ENCODE measurements at places on chromosomes 7 and 10. TPM values are rescaled to one million over a fixed set of nuclear protein-coding genes. Genes with fewer than 3 reads are reported as not detected.

GRCh38 chr10:50575477-50576244 is 48.1 kb downstream of the SGMS1 start:
- H3K4me3 ChIP-seq = no peak overlapping the region
- H3K36me3 ChIP-seq = peaks cover 3% of the 10 kb centered on the region
- no peak overlapping the region for H3K27ac ChIP-seq
- no peak for DNase-seq
- H3K27me3 ChIP-seq = no peaks in the 10 kb centered on the region

- peaks cover 13% of the 10 kb centered on the region for H3K4me1 ChIP-seq
- H3K36me3 ChIP-seq = no peaks in the 10 kb centered on the region
- H3K27ac ChIP-seq = peak overlapping the region; percentile 83
- H3K27me3 ChIP-seq = peaks cover 37% of the 10 kb centered on the region
- H3K4me3 ChIP-seq = peak overlapping the region; percentile 86
Measured at GRCh38 chr7:87474533-87475358, 734 bp downstream of the ABCB4 start.

TMEM236 gene
- 11.6 TPM for total RNA-seq

GRCh38 chr7:113519472-113519871 is 399.3 kb downstream of the PPP1R3A start:
- no peak overlapping the region for H3K27ac ChIP-seq
- no peak for DNase-seq
- no peaks in the 10 kb centered on the region for H3K4me1 ChIP-seq
- H3K36me3 ChIP-seq = no peaks in the 10 kb centered on the region

TRPV5 gene
- not detected for total RNA-seq

DNA sequence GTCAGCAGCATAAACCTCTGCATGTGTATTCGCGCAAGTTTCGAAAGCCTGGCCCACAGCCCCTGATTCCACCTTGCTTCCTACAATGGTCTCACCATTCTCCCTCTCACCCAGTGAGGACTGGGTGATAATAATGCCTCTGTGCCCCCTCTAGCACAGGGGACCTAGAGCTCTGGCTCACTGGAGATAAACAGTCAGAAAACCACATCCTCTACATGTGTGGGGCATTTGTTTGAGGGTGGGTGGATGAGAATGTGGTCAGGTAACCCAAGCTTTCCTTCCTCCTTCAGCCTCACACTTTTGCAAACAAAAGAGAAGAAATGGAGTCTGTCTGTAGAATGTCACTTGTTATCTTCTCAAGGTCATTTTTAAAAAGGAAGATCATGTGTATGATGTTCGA is 373.5 kb downstream of the KCNMA1 start:
- peaks cover 12% of the 10 kb centered on the region for H3K4me1 ChIP-seq
- no peak overlapping the region for H3K27ac ChIP-seq
- no peak for DNase-seq
- no peaks in the 10 kb centered on the region for H3K36me3 ChIP-seq
- H3K27me3 ChIP-seq = peaks cover 12% of the 10 kb centered on the region

DNA sequence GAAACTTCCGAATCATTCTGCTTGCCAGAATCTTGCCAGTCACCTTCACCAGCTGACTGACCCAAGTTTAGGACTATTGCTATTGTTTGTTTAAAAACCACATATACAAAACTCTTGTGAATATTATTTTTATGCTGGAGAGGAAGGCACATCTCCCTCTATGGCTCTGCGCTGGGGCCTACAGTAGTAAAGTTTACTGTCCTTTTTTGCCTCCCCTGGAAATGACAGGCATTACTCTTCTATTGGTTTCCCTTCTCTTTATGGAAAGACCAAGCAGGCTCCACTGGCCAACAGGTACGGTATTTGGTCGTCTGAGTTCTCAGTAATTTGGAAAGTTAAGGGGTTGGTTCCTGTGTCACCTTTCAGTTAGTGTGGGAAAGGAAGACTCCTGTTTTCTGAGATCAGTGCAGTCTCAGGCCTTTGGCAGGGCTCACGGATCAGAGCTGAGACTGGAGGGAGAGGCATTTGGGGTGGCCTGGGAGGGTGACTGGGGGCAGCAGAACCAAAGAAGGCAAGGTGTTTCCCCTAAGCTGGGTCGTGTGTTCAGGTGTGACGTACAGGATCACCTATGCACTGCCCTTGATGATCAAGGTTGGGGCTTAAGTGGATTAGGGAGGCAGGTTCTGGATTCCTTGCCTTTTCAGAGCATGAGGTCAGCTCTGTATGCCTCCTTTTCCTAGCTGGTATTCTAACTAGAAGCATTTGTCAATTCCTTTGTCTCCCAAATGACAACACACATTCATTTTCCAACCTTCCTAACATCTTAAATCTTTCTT is 16.0 kb upstream of the KIF5B start:
- H3K27me3 ChIP-seq = no peaks in the 10 kb centered on the region
- H3K27ac ChIP-seq = peak overlapping the region; percentile 23
- no peak for DNase-seq
- H3K4me1 ChIP-seq = no peaks in the 10 kb centered on the region

PSMA2 gene
- 83.6 TPM for total RNA-seq

- DNase-seq = no peak
- peaks cover 17% of the 10 kb centered on the region for H3K4me1 ChIP-seq
- H3K36me3 ChIP-seq = no peaks in the 10 kb centered on the region
- H3K27ac ChIP-seq = peak overlapping the region; percentile 68
- peak overlapping the region; percentile 7 for H3K4me3 ChIP-seq
Measured at GRCh38 chr7:112572669-112573301, 92.0 kb downstream of the LSMEM1 start.

LRIT1 gene
- total RNA-seq = not detected

MAGI2 gene
- total RNA-seq = 5.7 TPM

- H3K27ac ChIP-seq = no peak overlapping the region
- no peaks in the 10 kb centered on the region for H3K27me3 ChIP-seq
- no peak for DNase-seq
- no peaks in the 10 kb centered on the region for H3K36me3 ChIP-seq
- H3K4me1 ChIP-seq = no peaks in the 10 kb centered on the region
- H3K4me3 ChIP-seq = no peak overlapping the region
Measured at GRCh38 chr7:106666353-106666752, 5.4 kb upstream of the CCDC71L start.

DNA sequence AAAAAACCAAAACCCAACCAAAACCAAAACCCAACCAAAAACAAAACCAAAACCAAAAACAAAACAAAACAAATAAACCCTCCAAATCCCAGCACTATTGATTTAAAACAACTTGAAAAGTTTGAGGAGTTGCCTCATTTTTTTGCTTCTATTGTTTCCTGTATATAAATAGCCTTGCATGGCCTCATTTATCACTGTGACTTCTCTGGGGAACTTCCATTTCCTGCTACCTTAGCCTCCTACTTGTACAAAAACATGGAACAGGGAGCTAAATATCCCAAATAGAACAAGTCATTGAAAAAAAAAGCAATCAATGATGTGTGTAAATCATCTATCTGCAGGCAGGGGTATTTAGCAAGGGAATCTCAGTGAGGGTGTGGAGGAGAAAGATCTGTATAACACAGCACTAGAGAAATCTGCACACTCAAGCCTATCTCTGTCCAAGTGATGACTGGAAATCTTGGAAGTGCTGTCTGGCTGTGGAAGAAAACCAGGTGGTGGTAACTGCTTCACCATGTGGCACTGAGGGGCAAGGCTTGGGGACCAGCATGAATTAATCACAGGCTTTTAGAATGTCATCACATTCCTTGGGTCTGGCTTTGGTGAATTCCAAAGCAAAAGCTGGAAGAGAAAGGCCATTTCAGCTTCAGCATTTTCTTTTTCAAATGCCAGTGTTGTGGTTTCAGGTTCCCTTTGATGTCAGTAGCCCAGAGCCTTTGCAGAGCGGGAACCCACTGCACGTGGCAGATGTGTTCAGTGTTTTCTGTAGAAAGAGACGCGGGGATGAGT is 349.5 kb upstream of the ZNF32 start:
- peak overlapping the region; percentile 26 for H3K4me3 ChIP-seq
- peaks cover 13% of the 10 kb centered on the region for H3K4me1 ChIP-seq

ANKRD61 gene
- total RNA-seq = 0.31 TPM

- peak overlapping the region; percentile 16 for H3K27ac ChIP-seq
- peaks cover 16% of the 10 kb centered on the region for H3K4me1 ChIP-seq
- no peaks in the 10 kb centered on the region for H3K36me3 ChIP-seq
- H3K27me3 ChIP-seq = peaks cover 7% of the 10 kb centered on the region
- no peak overlapping the region for H3K4me3 ChIP-seq
Measured at GRCh38 chr10:69224862-69225657, 4.9 kb downstream of the HKDC1 start.

- H3K36me3 ChIP-seq = no peaks in the 10 kb centered on the region
- H3K4me1 ChIP-seq = peaks cover 4% of the 10 kb centered on the region
- H3K27ac ChIP-seq = no peak overlapping the region
- no peak for DNase-seq
Measured at GRCh38 chr7:29619848-29620555, 56.4 kb downstream of the PRR15 start.

GGCT gene
- total RNA-seq = 72.6 TPM

GRCh38 chr10:71088054-71088453 is 124.3 kb upstream of the UNC5B start:
- peak; percentile 18 for DNase-seq
- H3K4me3 ChIP-seq = no peak overlapping the region
- H3K27ac ChIP-seq = no peak overlapping the region
- H3K4me1 ChIP-seq = peaks cover 18% of the 10 kb centered on the region

DNA sequence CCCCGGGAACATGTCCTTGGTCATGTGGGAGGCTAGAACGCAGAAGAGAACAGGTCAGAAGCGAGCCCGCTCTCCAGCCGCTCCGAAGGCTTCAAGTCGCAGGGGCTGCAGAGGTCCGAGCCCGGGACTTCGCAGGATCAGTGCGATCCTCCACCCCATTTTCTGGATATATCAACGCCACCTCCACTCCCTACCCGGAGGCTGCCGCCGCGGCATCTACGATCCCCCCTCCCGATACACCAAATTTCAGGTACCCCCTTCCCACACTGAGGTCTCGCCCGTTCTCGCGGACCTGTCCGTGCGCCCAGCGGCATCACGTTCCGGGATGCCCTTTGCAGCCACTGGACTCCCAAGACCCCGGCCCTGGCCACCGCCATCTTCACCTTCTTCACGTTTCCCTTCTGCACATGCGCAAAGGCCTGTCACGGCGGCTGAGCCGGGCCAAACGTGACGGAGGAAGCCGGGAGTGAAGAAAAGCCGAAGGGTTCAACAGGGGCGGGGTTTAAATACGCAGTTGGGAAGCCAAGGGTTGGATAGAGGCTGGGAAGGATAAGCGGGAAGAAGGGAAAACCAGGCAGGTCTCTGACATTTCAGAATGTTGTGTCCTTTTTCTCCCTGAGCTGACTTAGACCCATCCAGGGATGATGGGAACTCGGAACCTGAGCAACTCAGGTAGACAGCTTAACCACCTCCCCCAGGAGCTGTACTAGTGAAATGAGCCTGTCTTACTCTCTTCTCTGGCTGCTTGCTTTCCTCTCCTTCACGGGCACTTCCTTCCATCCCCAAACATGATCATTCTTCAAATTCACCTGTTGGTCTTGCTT is at the start of gene NDUFB8:
Gene NDUFB8 (minus strand): TSS at position 397 of the 824 bp plus-strand sequence. CDS start 20 bp downstream, at position 377.
- H3K4me1 ChIP-seq = peaks cover 14% of the 10 kb centered on the region
- peak; percentile 91 for DNase-seq
- H3K27me3 ChIP-seq = no peaks in the 10 kb centered on the region
- peaks cover 14% of the 10 kb centered on the region for H3K36me3 ChIP-seq
- H3K4me3 ChIP-seq = peak within 1 kb of the TSS; percentile 100
- H3K27ac ChIP-seq = peak within 1 kb of the TSS; percentile 85

DNA sequence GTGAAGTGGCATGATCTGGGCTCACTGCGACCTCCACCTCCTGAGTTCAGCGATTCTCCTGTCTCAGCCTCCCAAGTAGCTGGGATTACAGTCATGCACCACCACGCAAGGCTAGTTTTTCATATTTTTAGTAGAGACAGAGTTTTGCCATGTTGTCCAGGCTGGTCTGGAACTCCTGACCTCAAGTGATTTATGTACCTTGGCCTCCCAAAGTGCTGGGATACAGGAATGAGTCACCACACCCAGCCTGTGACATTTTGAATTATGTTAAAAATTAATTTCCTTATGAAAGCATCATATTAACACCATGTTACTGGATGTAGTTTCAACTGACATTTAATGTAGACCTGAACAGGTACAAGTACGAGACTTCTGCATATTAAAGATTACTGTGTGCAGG is 24.3 kb downstream of the ABCB4 start:
- H3K4me3 ChIP-seq = no peak overlapping the region
- H3K27me3 ChIP-seq = no peaks in the 10 kb centered on the region
- peaks cover 7% of the 10 kb centered on the region for H3K4me1 ChIP-seq

GRCh38 chr7:5501465-5501864 is 77.8 kb upstream of the TNRC18 start:
- no peaks in the 10 kb centered on the region for H3K27me3 ChIP-seq
- DNase-seq = no peak

DNA sequence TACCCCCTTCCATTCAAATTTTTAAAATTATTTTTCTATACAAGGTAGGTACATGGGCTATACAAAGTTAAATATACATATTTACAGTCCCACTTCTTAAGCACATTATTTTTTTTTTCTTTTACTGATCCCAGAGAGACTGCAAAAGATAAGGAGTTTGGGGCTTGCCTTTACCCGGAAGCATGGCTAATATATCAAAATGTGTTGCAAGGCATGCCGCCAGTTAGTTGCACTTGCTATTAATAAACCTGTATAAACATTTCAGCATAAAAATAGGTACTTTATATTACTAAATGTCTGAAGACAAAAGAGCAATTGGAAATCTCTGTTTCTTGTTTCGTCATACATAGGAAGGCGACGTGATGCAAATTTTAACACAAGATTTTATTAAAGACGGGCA is 21.5 kb upstream of the PDLIM1 start:
- H3K27me3 ChIP-seq = peaks cover 4% of the 10 kb centered on the region
- peaks cover 3% of the 10 kb centered on the region for H3K36me3 ChIP-seq
- DNase-seq = no peak

DNA sequence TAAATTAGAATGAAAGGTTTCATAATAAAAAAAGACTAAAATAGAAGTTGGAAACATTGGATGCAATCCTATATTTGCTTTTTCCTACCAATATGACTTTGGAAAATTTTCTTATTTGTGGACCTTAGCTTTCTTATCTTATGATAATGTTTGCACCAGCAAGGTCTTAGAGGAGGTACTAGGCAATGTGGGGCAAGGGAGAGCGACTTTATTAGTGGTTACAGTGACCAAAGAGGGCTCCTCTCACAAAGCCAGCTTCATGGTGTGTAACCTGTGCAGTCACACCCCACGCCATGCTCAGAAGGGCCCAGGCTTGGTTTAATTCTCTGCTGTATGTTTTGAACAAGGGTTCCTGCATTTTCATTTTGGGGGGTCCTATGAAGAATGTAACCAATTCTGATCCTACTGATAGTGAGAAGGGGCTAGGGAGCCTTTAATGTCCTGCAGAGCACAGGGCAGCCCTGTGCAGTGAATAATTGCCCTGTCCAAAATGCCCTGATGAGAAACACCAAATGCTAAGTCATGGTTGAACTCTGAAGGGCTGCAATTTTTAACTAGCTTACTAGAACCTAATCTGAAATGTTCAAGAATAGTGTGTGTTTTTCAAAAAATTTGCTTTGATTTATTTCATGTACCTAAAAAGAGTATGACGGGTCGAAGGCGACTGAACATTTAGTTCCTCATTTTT is 1047.8 kb downstream of the LRMDA start:
- peaks cover 4% of the 10 kb centered on the region for H3K36me3 ChIP-seq
- no peak overlapping the region for H3K4me3 ChIP-seq
- no peak overlapping the region for H3K27ac ChIP-seq
- H3K4me1 ChIP-seq = no peaks in the 10 kb centered on the region

GRCh38 chr10:86061278-86062197 is 305.1 kb downstream of the GRID1 start:
- no peaks in the 10 kb centered on the region for H3K36me3 ChIP-seq
- no peaks in the 10 kb centered on the region for H3K4me1 ChIP-seq
- no peak overlapping the region for H3K27ac ChIP-seq
- H3K27me3 ChIP-seq = peaks cover 19% of the 10 kb centered on the region
- no peak overlapping the region for H3K4me3 ChIP-seq

PPIF gene
- total RNA-seq = 91.3 TPM
